ENCODE measurements at places on chromosomes 1 and 21. TPM values are rescaled to one million over a fixed set of nuclear protein-coding genes. Genes with fewer than 3 reads are reported as not detected.

VHLL gene
- not detected for polyA plus RNA-seq

DNA sequence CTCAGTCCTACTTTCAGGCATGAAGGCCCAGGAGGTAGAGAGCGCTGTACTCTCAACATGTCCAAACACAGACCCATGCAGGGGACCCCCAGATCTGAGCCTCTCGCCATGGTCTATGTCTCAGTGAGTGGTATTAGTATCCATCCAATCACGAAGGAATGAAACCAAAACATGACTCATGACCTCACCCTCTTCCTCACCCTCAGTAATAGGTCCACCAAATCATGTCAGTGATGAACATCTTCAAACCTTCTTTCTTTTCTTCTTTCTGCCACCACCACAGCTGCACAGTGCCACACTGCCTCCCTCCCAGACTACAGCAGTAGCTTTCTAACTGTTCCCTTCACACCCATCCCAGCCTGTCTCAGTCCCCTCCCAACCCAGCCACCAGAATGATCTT, 16.8 kb downstream of the C1orf116 start:
- no peak for DNase-seq

DNA sequence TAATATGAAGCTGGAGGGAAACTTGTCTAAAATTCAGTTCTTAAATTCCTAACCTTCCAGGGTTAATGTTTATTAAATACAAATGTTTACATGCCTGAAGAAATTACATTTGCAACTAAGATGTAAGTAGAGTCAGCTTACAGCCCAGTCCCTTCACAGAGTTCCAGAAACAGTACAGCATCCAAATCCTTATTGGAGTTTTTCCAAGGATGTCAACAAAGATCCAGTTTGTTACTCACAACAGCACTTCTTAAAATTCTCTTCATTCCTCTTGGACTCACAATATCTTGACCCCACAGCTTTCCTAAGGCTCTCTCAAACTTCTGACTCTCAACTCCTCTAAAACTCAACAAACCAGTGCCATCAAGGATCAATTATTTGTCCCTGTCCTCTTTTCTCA, 50.1 kb upstream of the RWDD3 start:
- no peak for DNase-seq

DNA sequence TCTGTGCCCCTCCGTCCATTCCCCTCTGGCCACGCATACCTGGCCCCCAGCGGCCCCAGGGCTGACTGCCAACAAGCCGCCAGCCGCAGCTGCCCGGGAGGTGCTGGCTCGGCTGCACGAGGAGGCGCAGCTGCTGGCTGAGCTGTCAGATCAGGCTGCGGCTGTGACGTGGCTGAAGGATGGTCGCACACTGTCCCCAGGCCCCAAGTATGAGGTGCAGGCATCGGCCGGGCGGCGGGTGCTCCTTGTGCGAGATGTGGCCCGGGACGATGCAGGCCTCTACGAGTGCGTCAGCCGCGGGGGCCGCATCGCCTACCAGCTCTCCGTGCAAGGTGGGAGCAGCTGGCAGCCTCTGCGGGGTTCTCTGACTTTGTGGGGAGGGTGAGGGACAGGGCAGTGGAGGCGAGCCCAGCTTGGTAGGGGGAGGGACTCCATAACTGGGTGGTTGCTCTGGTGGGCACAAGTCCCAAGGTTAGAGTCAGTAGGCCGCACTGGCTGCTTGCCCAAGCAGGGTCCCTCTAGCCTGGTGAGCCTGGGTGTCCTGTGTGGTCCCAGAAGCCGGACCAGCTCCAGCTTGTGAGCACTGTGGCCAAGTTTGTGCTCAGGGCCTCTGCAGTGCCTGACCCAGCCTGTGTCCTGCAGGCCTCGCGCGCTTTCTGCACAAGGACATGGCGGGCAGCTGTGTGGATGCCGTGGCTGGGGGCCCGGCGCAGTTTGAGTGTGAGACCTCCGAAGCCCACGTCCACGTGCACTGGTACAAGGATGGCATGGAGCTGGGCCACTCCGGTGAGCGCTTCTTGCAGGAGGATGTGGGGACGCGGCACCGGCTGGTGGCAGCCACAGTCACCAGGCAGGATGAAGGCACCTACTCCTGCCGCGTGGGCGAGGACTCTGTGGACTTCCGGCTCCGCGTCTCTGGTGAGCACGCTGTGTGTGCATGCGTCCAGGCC, 8.8 kb downstream of the OBSCN start:
- DNase-seq: no peak

DNA sequence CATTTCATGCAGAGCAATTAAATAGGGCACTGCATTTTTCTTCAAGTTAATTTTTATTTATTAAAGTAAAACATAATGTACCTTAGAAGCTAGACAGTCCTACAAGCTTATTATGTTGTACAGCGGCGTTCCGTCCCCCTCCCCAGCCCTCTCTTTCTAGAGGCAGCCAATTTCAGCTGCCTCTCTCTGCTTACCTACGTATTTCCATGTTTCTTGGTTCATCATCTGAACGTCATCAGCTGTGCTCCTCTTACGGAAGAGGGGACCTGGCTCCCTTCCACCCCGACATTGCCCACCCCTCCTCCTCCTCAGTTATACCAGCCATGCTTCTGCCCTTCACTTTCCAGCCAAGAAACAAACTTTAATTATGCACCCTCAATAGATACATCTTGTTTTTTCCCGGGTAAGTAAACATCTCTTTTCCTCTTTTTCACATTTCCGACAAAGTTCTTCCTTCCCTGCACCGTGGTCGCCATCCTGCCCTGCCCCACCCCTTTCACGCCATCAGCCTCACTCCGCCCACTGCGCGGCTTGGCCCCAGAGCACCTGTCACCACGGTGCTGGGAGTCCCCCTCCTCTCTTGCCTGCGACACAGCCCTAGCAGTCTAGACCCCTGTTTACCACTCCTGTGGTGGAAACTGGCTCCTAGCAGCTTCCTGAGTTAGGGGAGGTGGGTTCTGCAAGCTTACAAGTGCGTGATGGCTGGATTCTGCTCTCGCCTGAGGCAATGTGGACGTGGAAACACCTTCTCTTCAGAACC, 57.9 kb downstream of the SLC37A1 start:
- no peak for DNase-seq

- DNase-seq: no peak
Measured at GRCh38 chr1:203044546-203045250, 18.4 kb downstream of the PPFIA4 start.

DNA sequence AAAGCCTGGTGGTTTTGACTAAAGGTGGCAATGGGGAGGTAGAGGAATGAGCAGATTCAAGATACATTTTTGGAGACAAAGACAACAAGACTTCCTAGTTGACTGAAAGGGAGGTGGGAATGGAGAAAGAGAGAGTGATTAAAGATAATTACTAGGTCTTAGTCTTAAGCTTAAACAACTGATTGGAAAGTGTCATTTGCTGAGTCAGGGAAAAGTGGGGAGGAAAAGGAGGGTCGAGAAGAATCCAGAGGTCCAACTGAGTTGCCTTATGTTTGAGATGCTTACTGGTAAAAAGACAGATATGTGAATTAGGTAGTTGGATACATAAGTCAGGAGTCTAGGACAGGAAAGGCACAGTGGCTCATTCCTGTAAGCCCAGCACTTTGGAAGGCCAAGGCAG, 179.3 kb downstream of the RGS7 start:
- no peak for DNase-seq

All from right renal pelvis (tissue), 4 donors.